ENCODE measurements at places on chromosomes 6 and 20. TPM values are rescaled to one million over a fixed set of nuclear protein-coding genes. Genes with fewer than 3 reads are reported as not detected.
A peak's percentile ranks its signal among the peaks of the same experiment; 100 is the strongest.

DNA sequence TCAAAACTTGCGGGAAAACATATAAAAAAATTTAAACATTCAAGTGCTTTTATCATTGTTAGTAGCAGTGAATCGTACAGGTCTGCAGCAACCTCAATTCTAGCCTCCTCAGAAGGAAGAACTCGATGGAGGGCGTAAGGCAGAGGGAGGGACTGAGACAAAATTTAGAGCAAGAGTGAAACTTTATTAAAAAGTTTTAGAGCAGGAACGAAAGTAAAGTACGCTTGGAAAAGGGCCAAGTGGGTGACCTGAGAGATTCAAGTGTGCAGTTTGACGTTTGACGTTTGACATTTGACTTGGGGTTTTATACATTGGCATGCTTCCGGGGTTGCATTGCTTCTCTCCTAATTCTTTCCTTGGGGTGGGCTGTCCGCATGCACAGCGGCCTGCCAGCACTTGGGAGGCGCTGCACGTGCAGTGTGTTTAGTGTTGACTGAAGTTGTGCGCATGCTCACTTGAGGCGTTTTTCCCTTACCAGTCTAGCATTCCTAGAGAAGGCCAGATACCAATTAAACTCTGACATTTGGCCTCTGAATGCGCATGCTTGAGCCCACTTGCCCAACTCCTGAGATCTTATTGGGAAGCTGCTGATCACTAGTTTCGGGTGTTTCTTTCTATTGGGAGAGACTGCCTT, 82.6 kb downstream of the TBX18 start:
- H3K4me1 ChIP-seq, result no peaks in the 10 kb centered on the region
- no peak for DNase-seq
- no peaks in the 10 kb centered on the region for H3K36me3 ChIP-seq
- no peaks in the 10 kb centered on the region for H3K27me3 ChIP-seq

ADTRP gene
- total RNA-seq, result 0.98 TPM

ZBTB46 gene
- total RNA-seq, result 18.9 TPM

DNA sequence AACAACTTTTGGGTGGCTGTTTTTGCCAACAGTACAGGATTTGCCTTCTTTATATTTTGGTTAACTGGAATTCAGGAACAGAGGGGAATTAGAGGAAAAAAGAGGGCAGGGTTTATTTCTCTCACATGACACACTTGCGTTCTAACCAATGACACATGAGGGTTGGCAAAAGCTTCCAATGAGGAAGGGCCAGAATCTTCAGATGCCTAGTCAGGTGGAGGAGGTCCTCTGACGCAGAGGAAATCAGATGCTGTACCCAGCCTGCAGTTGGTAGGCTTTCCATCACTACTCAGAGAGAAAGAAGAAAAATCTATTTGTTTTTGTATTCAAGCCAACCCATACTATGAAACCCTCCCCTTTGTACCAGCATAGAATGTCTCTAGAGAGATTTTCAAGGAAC, 20.8 kb downstream of the TM9SF4 start:
- no peak for DNase-seq
- H3K27ac ChIP-seq, result no peak overlapping the region
- H3K27me3 ChIP-seq, result no peaks in the 10 kb centered on the region
- peaks cover 20% of the 10 kb centered on the region for H3K4me1 ChIP-seq

DNA sequence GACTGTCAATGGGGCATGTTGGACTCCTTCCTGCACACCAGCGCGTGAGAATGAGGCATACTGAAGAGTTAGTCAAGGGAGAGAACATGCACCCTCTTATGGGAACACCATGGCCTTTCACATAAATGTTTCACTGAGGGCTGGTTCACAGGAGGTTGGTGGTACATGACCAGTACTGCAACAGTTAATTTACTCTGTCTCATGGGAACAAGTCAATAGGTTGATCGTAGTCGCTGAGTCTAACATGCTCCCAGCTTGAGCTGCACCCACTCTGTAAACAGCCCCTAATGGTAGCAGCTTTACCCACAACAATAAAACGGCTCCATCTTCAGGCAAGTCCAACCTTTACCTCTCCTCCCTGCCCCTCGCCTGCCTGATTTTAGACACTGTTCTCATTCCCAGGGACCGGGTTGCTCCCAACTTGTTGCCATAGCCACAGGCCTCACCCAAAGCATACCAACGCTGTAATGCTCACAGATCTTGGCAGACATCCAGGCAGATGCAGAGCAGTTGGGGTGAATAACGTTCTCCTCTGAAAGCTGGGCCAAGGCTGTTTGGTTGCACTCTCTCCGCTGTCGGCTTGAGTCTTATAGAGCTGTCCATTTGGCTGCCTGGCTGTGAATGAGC, 111.3 kb downstream of the LY86 start:
- no peak for DNase-seq
- H3K4me1 ChIP-seq, result peaks cover 36% of the 10 kb centered on the region
- H3K4me3 ChIP-seq, result no peak overlapping the region

TRAPPC3L gene
- total RNA-seq, result not detected

TENT5A gene
- total RNA-seq, result 4.2 TPM

COX4I2 gene
- not detected for total RNA-seq

HCK gene
- 1.4 TPM for total RNA-seq

NXT1 gene
- total RNA-seq, result 18.8 TPM

TP53TG5 gene
- total RNA-seq, result 0.85 TPM

CGA gene
- not detected for total RNA-seq

GRCh38 chr20:43690943-43691598, 24.2 kb downstream of the MYBL2 start:
- no peak for DNase-seq
- H3K27me3 ChIP-seq, result no peaks in the 10 kb centered on the region
- peaks cover 39% of the 10 kb centered on the region for H3K36me3 ChIP-seq

BPIFB4 gene
- not detected for total RNA-seq

SLPI gene
- 0.74 TPM for total RNA-seq

GRCh38 chr6:145147981-145148749, 587.2 kb downstream of the EPM2A start:
- H3K27me3 ChIP-seq, result no peaks in the 10 kb centered on the region
- DNase-seq, result no peak
- H3K36me3 ChIP-seq, result no peaks in the 10 kb centered on the region
- H3K4me1 ChIP-seq, result peaks cover 28% of the 10 kb centered on the region
- H3K4me3 ChIP-seq, result no peak overlapping the region

NKAPL gene
- total RNA-seq, result 0.41 TPM

GRCh38 chr20:31869942-31870725, at the start of the genes DUSP15 and TTLL9:
Gene DUSP15 (minus strand): TSS chr20:31870527. CDS start chr20:31870337, 190 bp downstream.
Gene TTLL9 (plus strand): TSS chr20:31870634. CDS start chr20:31871127, 493 bp downstream.
- H3K4me3 ChIP-seq, result peak within 1 kb of the TSS; percentile 93
- peaks cover 59% of the 10 kb centered on the region for H3K27me3 ChIP-seq
- peak within 1 kb of the TSS; percentile 45 for H3K27ac ChIP-seq

GRCh38 chr20:46261456-46262253, 46.6 kb downstream of the CDH22 start:
- H3K27ac ChIP-seq, result no peak overlapping the region
- no peak overlapping the region for H3K4me3 ChIP-seq
- no peaks in the 10 kb centered on the region for H3K27me3 ChIP-seq
- no peak for DNase-seq
- no peaks in the 10 kb centered on the region for H3K36me3 ChIP-seq

DNA sequence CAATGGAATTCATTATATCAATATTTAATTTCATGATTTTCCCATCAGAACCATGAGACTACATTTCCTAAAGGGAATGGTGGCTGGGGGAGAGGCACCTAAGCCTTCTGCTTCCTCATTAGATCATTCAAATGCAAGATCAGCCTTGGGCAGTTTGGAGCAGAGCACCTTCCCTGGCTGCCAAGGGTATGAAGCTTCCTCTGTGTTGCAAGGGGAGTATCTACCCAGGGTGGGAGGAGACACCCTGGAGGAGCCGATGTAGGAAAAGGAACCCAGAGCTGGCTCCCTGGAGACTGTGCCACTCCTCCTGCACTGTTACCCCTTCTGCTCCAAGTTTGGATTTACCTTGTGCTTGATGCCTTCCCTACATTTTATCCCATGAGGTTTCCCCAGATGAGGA, 299.7 kb upstream of the PRDM1 start:
- peaks cover 10% of the 10 kb centered on the region for H3K4me1 ChIP-seq
- H3K27me3 ChIP-seq, result no peaks in the 10 kb centered on the region
- H3K4me3 ChIP-seq, result no peak overlapping the region
- H3K36me3 ChIP-seq, result no peaks in the 10 kb centered on the region

DNA sequence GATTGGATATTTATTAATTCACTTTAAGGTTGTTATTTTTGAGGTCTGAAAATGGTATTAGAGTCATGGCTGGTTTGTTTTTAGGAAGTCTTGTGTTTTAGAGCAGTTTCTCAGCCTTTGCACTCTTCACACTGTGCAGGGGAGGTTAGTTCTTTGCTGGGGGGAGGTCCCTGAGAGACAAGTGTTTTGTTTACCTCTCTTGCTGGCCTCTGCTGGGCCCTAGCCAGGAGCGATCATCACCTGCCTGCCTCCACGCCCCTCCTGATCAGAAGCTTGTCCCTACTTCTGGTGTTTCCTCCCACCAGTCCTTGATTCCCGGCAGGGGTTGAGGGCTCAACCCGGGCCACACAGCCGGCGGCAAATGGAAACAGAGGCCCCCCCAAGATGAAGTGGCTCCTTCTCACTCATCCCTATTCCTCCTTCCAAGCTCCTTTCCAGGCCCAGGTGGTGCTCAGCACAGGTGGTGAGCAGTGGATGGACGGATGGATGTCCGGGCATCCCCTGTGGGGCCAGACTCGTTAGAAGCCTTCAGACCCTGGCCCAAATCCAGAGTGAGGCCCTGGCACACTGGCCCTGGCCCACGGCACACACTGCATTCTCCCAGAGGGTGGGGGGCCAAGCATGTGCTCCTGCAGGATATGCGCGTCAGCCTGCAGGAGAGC, 51.3 kb downstream of the GRM4 start:
- H3K4me3 ChIP-seq, result no peak overlapping the region
- no peak for DNase-seq
- peak overlapping the region; percentile 36 for H3K27ac ChIP-seq
- no peaks in the 10 kb centered on the region for H3K27me3 ChIP-seq
- peaks cover 42% of the 10 kb centered on the region for H3K4me1 ChIP-seq

GRCh38 chr6:5086294-5086890, 1.3 kb downstream of the PPP1R3G start:
- peaks cover 74% of the 10 kb centered on the region for H3K27me3 ChIP-seq
- no peaks in the 10 kb centered on the region for H3K36me3 ChIP-seq
- peak overlapping the region; percentile 47 for H3K4me3 ChIP-seq

GRCh38 chr6:112086744-112087135, 542 bp downstream of the TUBE1 start:
- no peak for DNase-seq
- H3K27me3 ChIP-seq, result no peaks in the 10 kb centered on the region
- H3K36me3 ChIP-seq, result no peaks in the 10 kb centered on the region
- H3K27ac ChIP-seq, result no peak overlapping the region
- no peak overlapping the region for H3K4me3 ChIP-seq

DNA sequence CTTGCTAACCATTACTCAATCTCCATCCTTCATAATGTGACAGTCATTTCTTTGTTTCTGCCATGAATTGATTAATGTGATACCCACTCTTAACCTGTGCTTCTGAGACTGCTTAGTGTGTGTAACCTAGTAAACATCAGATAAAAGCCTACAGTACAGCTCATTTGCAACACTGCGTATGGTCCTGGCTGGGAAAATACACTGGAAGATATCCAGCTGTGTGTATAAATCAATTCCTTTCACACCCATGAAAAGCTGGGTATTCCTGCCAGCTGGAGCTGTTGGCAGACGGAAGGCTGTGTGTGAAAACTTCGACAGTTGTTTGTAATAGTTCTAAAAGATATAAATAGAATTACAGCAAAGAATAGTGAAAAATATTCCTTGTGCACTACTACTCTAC, 509.2 kb downstream of the FRK start:
- no peak overlapping the region for H3K4me3 ChIP-seq
- no peaks in the 10 kb centered on the region for H3K36me3 ChIP-seq
- H3K4me1 ChIP-seq, result peaks cover 4% of the 10 kb centered on the region
- no peak overlapping the region for H3K27ac ChIP-seq
- no peak for DNase-seq

GRCh38 chr20:22696759-22697158, 112.4 kb upstream of the FOXA2 start:
- H3K4me1 ChIP-seq, result peaks cover 2% of the 10 kb centered on the region
- no peak overlapping the region for H3K4me3 ChIP-seq
- no peak for DNase-seq
- no peak overlapping the region for H3K27ac ChIP-seq

PDYN gene
- total RNA-seq, result 0.14 TPM

DNA sequence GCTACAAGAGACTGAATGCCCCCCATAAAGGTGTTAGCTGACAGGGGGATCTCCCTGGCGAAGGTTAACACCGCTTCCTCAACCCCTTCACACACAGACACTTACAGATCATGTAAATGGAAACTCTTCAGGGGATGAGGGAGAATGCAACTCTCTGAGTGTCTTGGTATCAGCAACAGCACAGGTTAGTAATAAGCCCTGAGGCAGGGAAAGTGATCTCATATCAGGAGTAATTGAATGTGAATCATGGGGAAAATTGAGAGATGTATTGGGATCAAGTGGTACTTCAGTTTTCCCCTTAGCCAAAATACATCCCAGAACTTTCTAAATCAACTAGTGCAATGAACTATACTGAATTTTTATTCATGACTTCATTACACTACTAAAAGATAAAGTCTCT, 23.8 kb downstream of the OR2J3 start:
- no peak overlapping the region for H3K27ac ChIP-seq
- no peaks in the 10 kb centered on the region for H3K36me3 ChIP-seq
- no peak for DNase-seq
- no peak overlapping the region for H3K4me3 ChIP-seq
- H3K27me3 ChIP-seq, result peaks cover 12% of the 10 kb centered on the region

DNA sequence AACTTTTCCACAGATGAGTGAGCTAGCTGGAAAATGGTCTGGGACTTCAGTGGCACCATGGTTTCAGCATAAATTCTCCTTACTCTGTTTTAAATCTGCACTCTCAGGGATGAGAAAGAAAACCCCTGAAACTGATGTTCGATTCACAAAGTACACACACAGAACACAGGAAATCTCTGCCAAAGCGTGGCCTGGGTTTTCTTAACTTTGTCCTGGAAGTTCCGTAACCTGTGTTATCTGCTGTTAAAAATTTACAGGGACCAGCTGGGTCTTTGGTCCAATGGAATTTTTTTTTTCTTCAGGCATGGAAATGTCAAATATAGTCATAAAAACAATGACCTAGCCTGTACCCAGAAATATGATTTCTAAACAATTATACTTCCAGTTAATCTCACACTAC, 7.3 kb downstream of the SCML4 start:
- DNase-seq, result no peak
- no peak overlapping the region for H3K27ac ChIP-seq
- H3K4me3 ChIP-seq, result no peak overlapping the region
- H3K27me3 ChIP-seq, result no peaks in the 10 kb centered on the region

WFDC10B gene
- total RNA-seq, result 0.42 TPM

SRPK1 gene
- 94.9 TPM for total RNA-seq

DNA sequence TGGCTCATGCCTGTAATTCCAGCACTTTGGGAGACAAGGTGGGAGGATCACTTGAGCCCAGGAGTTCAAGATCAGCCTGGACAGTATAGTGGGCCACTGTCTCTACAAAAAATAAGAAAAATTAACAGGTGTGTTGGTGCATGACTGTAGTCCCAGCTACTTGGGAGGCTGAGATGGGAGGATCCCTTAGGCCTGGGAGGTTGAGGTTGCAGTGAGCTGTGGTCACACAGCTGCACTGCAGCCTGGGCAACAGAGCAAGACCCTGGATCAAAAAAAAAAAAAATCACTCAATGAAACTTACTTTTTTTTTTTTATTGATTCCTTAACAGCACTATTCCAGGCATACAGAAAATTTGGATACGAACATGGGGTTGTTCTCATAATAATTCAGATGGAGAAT, 14.0 kb downstream of the CDKAL1 start:
- peaks cover 39% of the 10 kb centered on the region for H3K36me3 ChIP-seq
- 0 out of 2 replicates have a peak, but pooled peaks cover 2% of the 10 kb centered on the region for H3K4me1 ChIP-seq
- H3K27me3 ChIP-seq, result no peaks in the 10 kb centered on the region
- no peak overlapping the region for H3K4me3 ChIP-seq

All from WTC11 (cell line).